GM18507 (cell line): ENCODE measurements at places on chromosomes 5 and 9.

DNA sequence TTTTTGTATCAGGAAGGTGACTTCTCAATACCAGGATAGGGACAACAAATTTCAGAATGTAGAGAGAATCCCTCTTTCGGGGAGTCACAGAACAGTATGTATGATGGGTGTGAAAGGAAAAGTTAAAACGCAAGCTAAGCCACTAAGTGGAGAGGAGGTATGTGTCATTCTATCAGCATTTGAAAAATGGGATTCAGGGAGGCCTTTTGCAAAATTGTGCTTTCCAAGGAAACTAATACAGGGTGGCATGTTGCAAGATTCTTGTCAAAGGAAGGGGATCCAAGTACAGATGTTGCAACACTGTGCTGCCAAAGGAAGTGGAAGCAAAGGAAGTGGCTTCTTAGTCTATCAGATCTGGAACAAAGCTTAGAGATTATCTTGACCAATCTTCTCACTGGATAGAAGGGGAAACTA is 12.6 kb upstream of the TNIP1 start:
- no peak for DNase-seq

DNA sequence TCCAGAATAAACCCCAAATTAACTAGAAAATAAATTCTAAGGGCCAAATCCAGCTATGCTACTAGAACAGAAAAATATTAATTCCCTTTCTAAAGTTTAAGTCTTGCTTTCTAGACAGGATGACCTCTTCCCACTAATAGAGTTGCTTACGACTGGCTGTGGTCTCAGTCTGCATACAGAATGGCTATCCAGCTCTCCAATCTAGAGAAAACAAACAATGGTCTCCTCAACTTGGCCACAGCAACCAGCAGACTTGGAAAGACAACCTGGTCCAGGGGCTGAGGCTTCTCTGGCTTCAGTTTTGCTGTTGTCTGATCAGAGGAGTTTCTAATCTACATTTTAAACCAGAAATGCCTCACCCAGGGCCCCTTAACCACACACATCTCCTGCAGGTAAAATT is 28.9 kb downstream of the RASEF start:
- DNase-seq: no peak

- DNase-seq: no peak
These were observed 334.0 kb upstream of the PUM3 start for GRCh38 chr9:3177936-3178335.

DNA sequence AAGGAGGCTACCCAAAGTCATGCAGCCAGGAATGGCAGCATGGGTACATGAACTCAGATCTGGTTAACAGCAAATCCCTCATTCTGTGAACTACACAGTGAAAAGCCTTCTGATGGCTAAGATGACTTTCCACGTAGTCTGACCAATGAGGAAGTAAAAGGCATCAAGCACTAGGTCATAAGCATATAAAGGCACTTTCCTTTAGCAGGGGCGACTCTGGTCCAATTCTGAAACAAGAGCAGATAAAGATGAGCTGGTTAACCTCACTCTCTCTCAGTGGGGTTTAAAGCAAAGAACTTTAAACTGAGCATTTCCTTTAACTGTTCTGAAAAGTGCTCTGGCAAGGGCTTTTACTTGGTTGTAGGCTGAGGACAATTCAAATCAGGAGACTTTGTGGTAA is 21.1 kb downstream of the PSMB7 start:
- no peak for DNase-seq

DNA sequence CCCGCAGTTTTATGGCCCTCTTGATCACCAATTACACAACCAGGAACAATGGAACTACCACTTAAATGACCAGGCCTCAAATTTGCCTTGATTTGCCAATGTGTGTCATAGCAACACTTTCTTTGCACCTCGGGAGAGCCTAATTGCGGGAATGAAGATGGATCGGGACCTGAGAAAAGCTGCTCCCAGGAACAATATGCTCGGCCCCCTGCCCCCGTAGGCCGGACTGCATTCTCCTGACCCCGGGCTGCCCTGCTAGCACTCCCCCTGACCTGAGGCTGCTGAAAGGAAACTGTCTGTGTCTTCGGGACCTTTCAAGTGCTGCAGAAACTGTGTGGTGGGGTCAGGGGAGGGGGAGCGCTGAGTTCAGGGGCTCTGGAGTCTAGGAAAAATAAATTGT is 294.3 kb upstream of the IRX1 start:
- no peak for DNase-seq

DNA sequence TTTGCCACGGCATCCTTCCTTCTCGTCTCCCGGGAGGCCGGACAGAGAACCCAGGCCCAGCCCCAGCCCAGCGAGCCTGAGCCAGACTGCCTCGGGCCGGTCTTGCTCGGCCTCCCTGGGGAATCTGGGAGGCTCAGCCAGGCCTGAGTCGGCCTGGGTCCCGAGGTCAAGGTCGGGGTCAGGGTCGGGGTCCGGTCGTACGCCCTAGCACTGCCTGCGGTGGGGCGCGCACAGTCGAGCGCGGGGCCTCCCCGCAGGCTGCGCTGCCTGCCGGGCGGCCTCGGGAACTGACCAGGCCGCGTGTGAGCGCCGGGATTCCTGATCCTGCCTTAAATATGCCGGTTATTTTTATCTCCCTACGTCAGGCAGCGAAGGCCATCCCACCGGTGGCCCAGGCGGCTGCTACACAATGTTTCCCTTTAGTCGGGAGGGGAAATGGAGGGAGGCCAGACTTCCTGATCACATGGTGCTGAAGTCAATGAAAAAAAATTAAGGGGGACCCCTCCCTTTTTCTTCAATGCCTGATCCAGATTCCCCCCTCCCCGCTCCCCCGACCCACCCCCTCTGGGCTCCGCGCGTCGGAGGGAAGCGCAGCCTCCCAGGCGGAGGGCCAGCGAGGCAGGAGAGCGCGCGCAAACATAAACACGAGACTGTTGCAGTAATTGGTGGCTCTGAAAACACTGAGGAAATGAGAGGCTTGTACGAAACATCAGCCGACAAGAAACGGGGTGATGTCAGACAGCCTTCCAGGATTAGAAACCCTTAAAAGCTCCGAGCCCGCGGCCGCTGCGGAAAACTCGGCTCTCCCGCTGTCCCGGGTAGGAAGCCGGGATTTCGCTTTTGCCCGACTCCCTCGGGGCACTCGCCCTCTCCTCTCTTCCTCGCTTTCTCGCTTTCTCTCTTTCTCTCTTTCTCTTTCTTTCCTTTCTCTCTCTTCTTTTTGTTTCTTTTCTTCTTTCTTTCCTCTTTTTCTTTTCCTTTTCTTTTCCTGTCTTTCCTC is 148.2 kb upstream of the KLF4 start:
- DNase-seq: no peak

GRCh38 chr9:126440940-126441339 is 114.3 kb downstream of the MVB12B start:
- no peak for DNase-seq

DNA sequence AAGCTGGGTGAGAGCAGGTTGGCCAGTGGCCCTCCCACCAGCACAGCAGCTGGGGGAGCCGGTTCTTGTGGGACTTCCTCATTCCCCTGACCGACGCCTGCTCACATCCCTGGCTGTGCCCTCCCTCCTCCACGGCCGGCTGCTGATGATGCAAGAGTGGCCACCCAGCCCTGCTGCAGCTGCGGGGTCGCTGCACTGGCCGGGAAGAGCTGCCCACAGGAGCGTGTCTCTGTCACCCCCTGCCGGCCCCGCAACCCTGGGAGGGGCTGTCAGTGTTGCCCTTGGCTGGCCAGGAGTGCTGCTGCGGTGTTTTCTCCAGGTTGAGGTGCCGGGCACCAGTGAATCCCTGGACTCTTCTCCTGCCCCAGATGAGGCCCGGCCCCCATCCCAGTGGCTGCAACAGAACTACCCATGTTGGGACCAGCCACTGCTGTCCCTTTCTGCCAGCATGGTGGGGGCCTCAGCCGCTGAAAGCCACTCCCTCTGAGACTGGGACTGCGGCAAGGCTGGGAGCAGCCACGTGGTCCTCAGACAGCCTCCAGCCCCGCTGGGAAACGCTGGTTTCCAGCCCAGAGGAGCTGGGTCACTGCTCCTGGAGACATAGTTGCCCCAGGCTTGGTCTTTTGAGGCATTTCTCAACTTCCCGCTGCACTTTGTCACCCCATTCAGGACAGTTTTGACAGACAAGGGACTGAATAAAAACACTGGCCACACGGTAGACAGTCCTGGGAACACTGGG is 739 bp downstream of the CARD9 start:
- no peak for DNase-seq

DNA sequence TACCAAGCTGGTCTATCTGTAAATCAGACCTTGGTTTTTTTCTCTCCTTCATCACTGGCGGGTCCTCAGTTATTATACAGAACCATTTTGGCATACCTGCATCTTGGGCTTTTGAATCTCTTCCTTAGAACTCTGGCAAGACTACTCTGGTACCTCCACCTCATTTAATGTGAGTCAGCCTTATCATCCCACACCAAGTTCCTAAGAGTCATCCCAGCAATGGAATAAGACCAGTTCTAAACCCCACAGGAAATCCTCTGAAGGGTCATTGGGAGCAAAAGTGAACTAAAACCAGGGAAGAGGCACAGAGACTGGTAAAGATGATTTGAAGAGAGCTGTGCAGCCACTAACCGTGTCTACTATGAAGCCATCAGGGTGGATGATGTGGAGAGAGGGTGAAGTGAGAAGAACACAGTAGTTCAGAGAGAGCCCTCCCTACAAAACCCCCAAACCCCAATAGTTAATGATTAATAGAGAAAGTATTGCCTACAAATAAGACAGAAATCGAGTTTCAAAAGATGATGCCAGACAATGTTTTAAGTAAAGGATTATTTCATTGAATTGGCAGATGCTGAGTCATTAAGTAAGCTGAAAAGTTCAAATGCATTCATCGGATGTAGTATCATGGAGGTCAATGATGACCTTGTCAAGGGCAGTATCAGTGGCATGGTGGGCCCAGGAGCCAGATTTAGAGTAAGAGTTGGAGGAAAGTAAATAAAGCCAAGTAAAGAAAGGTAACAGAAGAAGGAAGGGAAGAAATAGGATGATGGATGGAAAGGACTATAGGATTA is 85.4 kb downstream of the PCSK1 start:
- no peak for DNase-seq

GRCh38 chr5:169296419-169297143 is 4.4 kb downstream of the SLIT3 start:
- no peak for DNase-seq

DNA sequence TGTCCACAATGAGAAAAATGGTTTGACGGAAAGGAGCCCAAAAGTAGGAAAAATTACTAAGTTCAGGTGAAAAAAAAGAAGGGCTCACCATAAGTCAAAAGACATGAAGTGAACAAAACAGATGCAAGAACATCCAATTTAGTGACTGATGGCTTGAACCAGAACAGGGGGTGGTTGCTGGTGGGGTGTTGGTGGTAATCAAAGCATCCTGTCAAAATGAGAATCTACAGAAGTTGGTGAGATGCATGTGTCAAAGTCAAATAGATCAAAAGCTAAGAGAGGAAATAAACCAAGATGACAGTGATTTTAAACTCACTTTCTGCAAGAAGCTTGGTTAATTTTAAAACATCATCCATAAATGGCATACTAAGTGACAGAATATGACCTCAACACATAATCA is 117.4 kb downstream of the MLLT3 start:
- DNase-seq: no peak

DNA sequence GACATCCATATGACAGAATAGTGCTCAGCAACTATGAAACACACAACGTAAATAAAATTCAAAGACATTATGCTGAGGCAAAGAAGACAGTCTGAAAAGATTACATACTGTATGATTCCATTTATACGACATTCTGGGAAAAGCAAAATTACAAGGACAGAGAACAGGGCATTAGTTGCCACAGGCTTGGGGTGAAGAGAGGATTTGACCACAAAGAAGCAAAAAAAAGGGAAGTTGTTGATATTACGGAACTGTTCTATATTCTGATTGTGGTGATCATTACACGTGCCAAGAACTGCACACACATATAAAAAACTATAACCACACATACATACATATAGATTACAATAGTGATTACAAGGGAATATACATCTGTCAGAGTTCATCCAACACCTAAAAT is 24.1 kb downstream of the CDK5RAP2 start:
- no peak for DNase-seq

DNA sequence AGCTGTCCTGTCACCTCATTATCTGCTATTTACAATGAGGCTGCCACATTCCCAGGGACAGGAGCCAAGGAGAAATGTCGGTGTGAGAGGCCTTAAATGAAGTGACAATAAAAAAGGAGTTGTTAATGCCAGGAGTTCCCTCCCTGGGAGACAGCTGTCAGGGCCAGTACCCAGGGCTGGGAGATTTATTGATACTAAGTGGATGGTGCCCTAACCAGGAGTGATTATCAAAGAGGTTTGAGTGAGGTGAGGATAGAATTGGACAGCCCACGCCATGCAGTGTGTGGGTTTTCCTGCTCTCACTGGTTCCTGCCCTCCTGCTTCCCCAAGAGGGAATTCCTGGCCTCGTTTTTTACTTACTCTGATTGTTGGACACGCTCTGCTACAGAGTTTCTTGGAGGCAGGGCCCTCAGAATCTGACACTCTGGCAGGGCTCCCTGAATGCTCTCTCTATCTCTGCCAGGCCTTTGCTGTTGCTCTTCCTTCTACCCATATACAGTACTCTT is 150.8 kb downstream of the GRIA1 start:
- DNase-seq: no peak

DNA sequence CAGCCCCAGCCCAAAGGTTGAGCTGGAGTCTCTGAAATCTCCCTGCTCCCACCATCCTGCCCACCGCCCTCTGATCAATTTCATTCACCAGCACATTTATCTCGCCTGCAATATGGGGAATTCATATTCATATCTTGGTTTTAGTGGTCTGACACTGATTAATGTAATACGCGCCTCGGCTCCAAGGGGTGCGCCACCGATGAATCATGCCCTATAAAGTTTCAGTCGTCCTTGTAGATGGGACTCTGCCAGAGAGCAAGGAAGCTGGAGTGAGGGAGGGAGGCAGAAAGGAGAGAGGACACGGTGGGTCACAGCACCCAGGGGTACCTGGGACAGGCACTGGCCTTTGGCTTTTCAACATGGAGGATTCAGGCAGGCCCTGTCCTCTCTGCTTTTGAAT is 8.9 kb downstream of the IRX1 start:
- DNase-seq: no peak

- DNase-seq: no peak
These were observed 124.5 kb downstream of the MED10 start for GRCh38 chr5:6253846-6254245.

DNA sequence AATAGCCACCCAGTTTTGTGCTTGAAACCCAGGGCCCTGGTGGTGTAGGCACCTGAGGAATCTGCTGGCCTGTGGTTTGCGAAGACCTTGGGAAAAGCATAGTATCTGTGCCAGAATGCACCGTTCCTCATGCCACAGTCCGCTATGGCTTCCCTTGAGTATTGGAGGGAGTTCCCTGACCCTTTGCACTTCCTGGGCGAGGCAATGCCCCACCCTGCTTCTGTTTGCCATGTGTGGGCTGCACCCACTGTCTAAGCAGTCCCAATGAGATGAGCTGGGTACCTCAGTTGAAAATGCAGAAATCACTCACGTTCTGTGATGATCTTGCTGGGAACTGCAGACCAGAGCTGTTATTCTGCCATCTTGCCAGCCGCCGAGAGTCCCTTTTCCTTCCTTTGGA is 483.5 kb downstream of the AGTPBP1 start:
- no peak for DNase-seq

- DNase-seq: no peak
These were observed 53.8 kb upstream of the ARAP3 start for GRCh38 chr5:141735823-141736222.

GRCh38 chr5:14267166-14267838 is 124.2 kb downstream of the TRIO start:
- no peak for DNase-seq

- DNase-seq: peak; percentile 20
These were observed 99.6 kb downstream of the BASP1 start for GRCh38 chr5:17316970-17317459.
